ENCODE measurements at places on chromosomes 11 and 22.

GRCh38 chr11:119480380-119481020 lies 57.5 kb upstream of the THY1 start:
- no peak for DNase-seq

DNA sequence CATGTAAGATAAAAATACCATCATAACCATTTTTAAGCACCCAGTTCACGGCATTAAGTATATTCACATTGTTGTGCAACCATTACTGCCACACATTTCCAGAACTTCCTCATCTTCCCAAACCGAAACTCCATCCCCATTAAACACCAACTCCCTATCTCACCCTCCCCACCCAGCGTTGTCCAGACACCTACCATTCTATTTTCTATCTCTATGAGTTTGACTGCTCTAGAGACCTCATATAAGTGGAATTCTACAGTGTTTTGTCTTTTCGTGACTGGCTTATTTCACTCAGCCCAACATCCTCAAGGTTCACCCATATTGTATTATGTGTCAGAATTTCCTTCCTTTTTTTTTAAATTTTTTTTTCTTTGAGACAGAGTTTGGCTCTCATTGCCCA lies 45.2 kb downstream of the PPFIA1 start:
- DNase-seq = no peak

DNA sequence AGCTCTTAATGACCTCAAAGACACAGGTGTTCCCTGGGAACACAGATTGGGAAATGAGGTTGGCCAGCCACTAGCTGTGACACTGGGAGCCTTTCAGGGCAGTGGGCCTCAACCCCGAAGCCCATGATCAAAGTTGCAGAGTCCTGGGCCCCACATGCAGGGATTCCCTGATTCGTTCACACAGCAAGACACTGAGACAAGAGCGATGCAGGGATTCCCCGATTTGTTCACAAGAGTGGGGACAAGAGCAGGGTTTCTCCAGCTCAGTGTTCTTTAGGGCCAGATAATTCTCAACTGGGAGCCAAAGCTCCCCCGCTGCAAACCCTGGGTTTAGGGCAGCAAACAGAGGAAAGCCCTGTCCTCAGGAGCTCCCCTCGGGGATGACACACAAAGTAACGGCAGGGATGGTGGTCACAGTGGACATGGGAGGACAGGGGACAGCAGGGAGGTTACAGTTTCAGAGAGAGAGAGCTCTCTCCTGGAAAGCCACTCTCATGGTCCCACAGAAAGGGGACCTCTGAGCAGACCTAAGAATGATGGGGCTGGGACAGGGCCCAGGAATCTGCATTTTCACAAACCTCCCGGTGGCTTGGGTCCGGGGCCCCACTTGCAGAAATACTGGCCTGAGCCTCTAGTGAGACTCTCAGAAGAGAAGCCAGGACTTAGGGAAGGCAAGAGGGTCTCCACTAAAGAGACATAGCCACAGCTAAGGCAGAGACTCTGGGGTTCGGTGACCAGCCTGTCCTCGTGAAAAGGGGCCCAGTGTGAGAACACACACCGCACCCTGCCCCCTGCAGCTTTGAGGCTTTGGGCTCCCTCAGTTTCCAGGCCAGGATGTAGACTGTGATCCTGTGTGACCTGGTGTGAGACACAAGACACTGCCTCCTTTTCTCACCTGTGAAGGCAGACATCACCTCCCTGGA lies 7.4 kb upstream of the GNAZ start:
- DNase-seq = no peak

- no peak for DNase-seq
These were observed 228.1 kb downstream of the MN1 start for GRCh38 chr22:27573280-27574001.

GRCh38 chr11:64809781-64810241 lies 540 bp downstream of the MEN1 start:
- no peak for DNase-seq

GRCh38 chr11:91261513-91261912 lies 963.1 kb upstream of the FAT3 start:
- no peak for DNase-seq

GRCh38 chr11:71379701-71380100 lies 68.5 kb downstream of the DHCR7 start:
- no peak for DNase-seq

DNA sequence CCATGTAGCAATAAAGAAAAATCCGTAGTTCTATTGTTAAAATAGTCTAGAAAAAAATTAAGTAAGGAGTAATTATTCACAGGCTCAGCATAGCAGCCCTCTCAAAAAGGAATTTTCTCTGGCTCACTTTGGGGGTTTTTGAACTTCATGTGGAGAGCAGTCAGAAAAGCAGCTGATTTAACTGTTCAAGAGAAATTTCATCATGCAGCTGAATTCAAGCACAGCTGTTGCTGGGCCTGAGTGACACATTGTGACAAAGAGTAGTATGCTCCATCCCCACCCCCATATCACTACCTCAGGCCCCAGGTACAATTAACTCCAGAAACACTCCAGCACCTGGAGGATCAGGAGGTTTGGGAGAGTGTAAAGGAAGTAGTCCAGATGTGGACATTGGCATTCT lies 272.1 kb downstream of the FAM76B start:
- no peak for DNase-seq

DNA sequence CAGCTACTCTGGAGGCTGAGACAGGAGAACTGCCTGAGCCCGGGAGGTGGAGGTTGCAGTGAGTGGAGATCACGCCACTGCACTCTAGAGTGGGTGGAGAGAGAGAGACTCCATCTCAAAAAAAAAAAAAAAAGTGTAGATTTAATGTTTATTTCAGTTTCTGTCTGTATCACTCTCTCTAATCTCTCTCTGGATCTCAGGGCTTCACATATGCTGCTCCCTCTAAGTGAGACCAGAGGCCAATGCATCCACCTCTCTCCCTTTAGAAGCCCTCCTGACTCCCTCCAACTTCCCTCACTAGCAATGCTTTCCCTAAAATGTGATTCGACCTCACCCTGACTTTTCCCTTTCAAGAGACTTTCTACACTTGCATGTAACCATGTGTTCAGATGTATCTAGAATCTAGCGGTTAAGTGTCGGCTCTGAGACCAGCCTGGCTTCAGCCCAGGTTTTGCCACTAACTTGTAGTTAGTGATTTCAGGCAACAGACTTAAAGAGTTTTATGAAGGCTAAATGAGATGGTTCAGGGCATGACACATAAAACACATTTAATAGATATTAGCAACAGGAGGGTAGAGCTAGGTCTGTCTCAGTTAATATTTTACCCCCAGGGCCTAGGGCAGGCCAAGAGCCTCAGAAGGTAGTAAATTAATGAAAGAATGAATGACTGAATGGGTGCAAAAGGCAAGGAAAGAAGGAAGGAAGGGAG lies 364.3 kb downstream of the LARGE1 start:
- DNase-seq = no peak
